ENCODE measurements at places on chromosomes 2 and 18.
A peak's percentile ranks its signal among the peaks of the same experiment; 100 is the strongest.

DNA sequence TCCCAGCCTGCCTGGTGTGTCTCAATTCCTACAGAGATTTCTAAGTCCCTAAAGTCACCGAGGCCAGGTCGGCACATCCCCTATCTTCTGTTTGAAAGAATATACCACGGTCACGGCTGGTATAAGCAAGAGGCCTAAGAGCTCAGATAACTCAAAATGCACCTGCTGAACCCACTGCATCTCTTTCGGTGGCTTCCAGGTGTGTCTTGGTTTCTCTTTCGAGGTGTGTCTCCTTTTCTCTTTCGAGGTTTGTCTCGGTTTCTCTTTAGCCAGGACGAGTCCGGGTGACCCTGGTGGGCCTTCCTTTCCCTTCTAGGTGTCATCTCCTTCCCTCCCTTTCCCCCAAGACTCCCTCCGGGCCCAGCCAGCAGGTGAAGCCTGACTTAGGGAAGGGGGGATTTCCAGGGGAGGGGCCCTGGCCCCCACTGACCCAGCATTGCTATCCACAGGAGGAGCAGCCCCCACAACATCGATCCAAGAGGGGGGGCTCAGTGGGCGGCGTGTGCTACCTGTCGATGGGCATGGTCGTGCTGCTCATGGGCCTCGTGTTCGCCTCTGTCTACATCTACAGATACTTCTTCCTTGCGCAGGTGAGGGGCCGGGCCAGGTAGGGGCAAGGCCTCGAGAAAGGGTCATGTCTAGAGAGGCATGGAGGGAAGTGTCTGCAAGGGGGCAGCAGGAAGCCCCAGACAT lies 8.4 kb downstream of the ITM2C start:
- H3K36me3 ChIP-seq = peaks cover 5% of the 10 kb centered on the region
- peaks cover 83% of the 10 kb centered on the region for H3K4me1 ChIP-seq
- peak overlapping the region; percentile 94 for H3K27ac ChIP-seq

DNA sequence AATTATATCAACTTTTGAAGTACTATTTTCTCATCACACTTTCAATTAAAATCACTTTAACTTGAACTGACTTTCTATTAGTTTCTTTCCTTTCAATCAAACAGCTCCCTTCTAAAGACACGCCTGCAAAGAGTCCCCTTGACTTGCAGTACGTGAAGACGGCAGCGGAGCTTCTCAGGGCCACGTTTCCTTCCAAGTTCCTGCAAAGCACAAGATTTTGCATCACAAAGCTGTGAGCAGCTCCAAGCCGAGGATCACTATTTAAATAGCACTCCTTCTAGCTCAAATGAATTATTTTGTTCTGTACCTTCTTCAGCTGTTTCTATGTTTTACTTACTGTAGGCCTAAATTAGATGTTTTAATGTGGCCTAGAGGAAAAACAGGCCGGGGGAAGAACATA lies 30.8 kb downstream of the SH3YL1 start:
- H3K4me1 ChIP-seq = no peaks in the 10 kb centered on the region
- no peak overlapping the region for H3K4me3 ChIP-seq
- no peaks in the 10 kb centered on the region for H3K27me3 ChIP-seq
- no peak for ATAC-seq
- H3K27ac ChIP-seq = no peak overlapping the region

DNA sequence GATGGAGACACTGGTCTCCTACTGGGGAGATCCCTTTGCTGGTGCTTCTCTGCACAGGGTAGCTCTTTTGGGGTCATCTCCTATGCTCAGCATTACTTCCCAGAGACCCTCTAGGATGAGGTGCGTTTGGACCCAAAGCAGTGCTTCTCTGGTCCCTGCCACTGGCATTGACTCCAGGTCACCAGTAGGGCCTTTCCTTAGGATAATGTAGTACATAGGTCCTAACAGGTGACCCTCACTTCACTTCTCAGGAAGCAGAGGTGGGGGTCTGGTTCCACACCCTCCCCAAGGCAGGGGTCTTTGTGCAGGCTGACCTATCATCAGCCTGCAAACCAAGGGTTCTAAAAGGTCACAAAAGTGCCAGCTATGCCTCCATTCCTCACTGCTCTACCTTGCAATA lies 145.8 kb upstream of the HS6ST1 start:
- H3K4me3 ChIP-seq = no peak overlapping the region
- no peaks in the 10 kb centered on the region for H3K4me1 ChIP-seq
- peaks cover 20% of the 10 kb centered on the region for H3K36me3 ChIP-seq
- H3K27me3 ChIP-seq = no peaks in the 10 kb centered on the region
- no peak for ATAC-seq
- H3K27ac ChIP-seq = no peak overlapping the region

- ATAC-seq = no peak
- H3K27ac ChIP-seq = no peak overlapping the region
- no peak overlapping the region for H3K4me3 ChIP-seq
- H3K4me1 ChIP-seq = no peaks in the 10 kb centered on the region
Observed at GRCh38 chr2:111923276-111923804, 24.9 kb downstream of the MERTK start.

DNA sequence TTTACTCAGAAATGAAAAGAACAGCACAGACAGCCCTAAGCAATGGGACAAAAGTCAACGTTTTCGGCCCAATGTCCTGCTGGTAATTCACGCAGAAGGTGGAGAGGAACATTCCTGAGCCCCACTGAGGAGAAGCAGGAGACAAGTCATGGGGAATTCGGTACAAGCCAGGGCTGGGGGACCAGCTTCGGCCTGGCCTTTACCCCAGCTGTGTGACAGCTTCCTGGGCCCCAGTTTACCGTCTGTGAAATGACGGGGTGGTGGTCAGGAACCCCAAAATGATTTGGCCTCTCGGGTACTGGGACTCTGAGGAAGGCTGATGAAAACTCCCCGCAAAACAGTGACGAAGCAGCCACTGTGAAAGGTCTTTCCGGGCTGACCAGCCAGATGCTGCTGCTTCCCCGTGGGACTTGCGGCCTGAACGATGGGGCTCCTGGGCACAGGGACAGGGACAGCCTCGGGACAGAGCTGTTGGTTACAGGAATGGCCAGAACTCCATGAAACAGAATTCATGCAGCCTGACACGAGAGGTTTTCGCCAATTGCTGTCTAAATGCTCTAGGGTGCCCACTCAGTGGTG lies 21.6 kb downstream of the KIF1A start:
- H3K27me3 ChIP-seq = peaks cover 85% of the 10 kb centered on the region
- no peak overlapping the region for H3K27ac ChIP-seq
- H3K36me3 ChIP-seq = no peaks in the 10 kb centered on the region
- no peaks in the 10 kb centered on the region for H3K4me1 ChIP-seq
- ATAC-seq = no peak

- H3K27ac ChIP-seq = peak overlapping the region; percentile 12
- peak; percentile 76 for ATAC-seq
- peak overlapping the region; percentile 57 for H3K4me3 ChIP-seq
Observed at GRCh38 chr2:241064008-241064801, 37.9 kb downstream of the MTERF4 start.

GRCh38 chr2:149587950-149588487 lies 444 bp upstream of the MMADHC start:
- peak overlapping the region; percentile 99 for H3K27ac ChIP-seq
- peaks cover 20% of the 10 kb centered on the region for H3K4me1 ChIP-seq
- peaks cover 14% of the 10 kb centered on the region for H3K36me3 ChIP-seq
- H3K27me3 ChIP-seq = peaks cover 10% of the 10 kb centered on the region

DNA sequence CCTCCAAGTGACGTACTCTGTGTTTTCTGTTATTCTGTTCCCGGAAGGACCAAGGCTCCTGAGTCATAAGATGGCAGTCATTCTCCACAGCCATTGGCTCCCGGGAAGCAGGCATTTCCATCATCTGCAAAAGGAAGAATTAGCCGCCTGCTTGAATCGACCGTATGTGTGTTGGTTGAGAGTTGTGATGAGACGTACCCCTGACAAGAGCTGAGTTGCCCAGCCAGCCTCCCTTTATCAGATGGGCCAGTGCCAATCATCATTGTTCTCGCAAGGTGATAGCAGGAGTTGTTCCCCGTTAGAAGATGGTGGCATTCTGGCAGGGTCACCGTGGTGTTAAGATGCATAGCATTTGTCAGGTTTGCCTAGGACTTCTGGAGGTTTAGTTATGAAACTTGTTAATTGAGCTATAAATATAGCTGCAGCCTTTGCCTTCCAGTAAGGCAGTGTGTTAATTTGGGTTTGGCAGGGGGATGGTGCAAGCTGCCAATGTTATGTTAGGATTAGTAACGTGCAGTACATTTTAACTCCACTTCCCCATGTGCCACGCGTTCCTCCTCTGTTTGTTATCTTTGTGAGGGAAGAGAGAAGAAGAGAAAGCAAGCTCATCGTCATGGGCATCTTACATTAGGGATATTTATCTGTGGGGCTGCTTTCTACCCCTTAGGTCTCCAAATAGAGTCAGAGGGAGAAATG lies 652.7 kb upstream of the FANCL start:
- no peak for ATAC-seq
- H3K27ac ChIP-seq = no peak overlapping the region
- no peak overlapping the region for H3K4me3 ChIP-seq
- H3K27me3 ChIP-seq = peaks cover 58% of the 10 kb centered on the region
- H3K36me3 ChIP-seq = no peaks in the 10 kb centered on the region

DNA sequence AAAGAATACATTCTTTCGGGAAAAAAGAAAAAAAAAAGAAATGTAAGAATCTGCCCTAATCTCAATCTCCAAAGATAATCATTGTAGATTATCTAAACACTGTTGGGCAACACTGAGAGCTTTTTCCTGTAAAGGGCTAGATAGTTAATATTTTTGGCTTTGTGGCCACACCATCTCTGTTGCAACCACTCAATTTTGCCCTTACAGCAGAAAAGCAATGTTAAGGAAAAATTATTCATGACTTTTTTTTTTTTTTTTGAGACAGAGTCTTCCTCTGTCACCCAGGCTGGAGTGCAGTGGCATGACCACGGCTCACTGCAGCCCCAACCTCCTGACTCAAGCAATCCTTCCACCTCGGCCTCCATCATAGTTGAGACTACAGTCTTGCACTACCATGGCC lies 17.3 kb upstream of the FZD5 start:
- no peaks in the 10 kb centered on the region for H3K4me1 ChIP-seq
- H3K4me3 ChIP-seq = no peak overlapping the region
- H3K27me3 ChIP-seq = peaks cover 24% of the 10 kb centered on the region
- ATAC-seq = no peak

DNA sequence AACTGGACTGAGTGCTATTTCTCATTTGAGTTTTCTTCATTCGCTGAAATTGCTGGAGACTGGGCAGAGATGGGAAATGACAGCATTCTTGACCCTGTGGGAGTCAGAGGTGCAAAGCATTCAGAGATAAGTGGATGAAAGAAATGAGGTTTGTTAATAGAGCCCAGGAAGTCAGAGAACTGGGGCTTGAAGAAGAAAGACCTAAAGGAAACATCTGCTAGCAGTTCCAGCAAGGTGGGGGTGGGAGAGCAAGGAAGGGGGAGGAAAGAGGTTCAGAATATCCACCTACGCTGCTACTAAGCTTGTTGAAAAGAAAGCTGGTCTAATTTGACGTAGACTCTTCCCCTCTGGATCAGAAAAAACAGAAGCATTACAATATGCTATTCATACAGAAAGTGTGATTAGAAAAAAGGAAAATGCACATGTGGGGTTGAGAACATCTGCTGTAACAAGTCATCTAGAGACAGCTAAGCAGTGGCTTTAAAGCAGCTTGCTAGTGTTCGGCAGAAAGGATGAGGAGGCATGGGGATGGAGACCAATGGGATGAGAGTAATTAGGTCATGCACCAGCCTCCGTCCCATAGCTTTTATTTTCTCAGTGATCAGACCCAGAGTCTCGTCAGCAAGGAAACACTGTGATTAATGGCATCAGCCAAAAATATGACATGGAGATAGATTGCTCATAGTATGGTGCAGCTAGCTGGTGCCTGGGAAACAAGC lies 29.7 kb downstream of the NAB1 start:
- H3K4me3 ChIP-seq = peak overlapping the region; percentile 59
- peaks cover 19% of the 10 kb centered on the region for H3K36me3 ChIP-seq
- peaks cover 49% of the 10 kb centered on the region for H3K4me1 ChIP-seq

- peaks cover 16% of the 10 kb centered on the region for H3K4me1 ChIP-seq
- H3K27ac ChIP-seq = no peak overlapping the region
- no peak overlapping the region for H3K4me3 ChIP-seq
- ATAC-seq = no peak
- H3K27me3 ChIP-seq = no peaks in the 10 kb centered on the region
Observed at GRCh38 chr2:175233135-175233719, 51.7 kb upstream of the ATP5MC3 start.

DNA sequence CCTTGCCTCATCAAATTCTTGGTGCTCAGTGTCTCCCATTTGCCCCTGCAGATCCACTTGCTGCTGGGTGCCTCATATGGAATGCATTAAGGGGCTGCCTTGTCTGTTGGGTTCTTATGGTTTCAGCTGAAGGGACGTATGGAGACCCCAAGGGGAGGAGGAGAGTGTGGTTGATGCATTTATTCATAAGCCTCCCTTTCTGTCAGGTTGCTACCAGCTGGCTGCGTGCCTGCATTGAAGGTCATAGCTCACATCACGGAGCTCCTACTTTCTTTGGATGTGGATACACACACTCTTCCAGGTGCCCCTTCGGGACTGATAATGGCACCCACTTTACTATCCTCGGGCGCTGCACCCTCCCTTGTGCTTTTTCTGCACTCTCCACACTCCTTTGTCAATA lies 377.9 kb downstream of the SLC4A3 start:
- no peak overlapping the region for H3K27ac ChIP-seq
- H3K4me1 ChIP-seq = no peaks in the 10 kb centered on the region
- H3K27me3 ChIP-seq = no peaks in the 10 kb centered on the region
- no peak overlapping the region for H3K4me3 ChIP-seq

DNA sequence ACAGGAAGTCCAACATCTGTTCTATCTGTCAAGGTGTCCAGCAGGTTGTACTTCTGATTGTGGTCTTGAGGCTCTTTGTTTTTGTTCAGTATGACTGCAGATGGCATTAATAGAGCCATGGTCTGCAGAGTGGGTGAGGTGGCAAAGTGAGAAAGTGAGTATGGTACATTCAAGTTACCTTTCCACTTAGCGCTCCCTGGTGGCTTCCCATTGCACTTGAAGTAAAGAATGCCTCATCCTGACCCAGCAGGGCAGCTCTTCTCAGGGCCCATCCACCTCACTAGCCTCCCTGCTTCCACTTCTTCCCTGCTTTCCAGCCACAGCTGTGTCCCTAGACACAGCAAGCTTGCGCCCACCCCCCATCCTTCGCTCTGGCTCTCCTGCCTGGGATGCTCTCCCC lies 148.0 kb upstream of the ALPP start:
- peaks cover 18% of the 10 kb centered on the region for H3K36me3 ChIP-seq
- no peak for ATAC-seq
- H3K4me1 ChIP-seq = no peaks in the 10 kb centered on the region
- no peak overlapping the region for H3K27ac ChIP-seq
- H3K27me3 ChIP-seq = no peaks in the 10 kb centered on the region

GRCh38 chr18:63169853-63170252 lies 149.7 kb downstream of the BCL2 start:
- H3K27ac ChIP-seq = peak overlapping the region; percentile 69
- no peak overlapping the region for H3K4me3 ChIP-seq
- H3K4me1 ChIP-seq = peaks cover 54% of the 10 kb centered on the region
- no peaks in the 10 kb centered on the region for H3K27me3 ChIP-seq

- H3K27me3 ChIP-seq = no peaks in the 10 kb centered on the region
- H3K4me1 ChIP-seq = no peaks in the 10 kb centered on the region
- no peak overlapping the region for H3K4me3 ChIP-seq
- no peaks in the 10 kb centered on the region for H3K36me3 ChIP-seq
- ATAC-seq = no peak
Observed at GRCh38 chr18:30485078-30485477, 557.5 kb downstream of the DSC3 start.

- no peaks in the 10 kb centered on the region for H3K36me3 ChIP-seq
- H3K27me3 ChIP-seq = peaks cover 60% of the 10 kb centered on the region
- no peak for ATAC-seq
- H3K4me3 ChIP-seq = no peak overlapping the region
Observed at GRCh38 chr2:30766666-30767065, 40.6 kb downstream of the CAPN13 start.
